T-helper 9 cell (primary cell): ENCODE measurements at places on chromosomes 4 and X.

DNA sequence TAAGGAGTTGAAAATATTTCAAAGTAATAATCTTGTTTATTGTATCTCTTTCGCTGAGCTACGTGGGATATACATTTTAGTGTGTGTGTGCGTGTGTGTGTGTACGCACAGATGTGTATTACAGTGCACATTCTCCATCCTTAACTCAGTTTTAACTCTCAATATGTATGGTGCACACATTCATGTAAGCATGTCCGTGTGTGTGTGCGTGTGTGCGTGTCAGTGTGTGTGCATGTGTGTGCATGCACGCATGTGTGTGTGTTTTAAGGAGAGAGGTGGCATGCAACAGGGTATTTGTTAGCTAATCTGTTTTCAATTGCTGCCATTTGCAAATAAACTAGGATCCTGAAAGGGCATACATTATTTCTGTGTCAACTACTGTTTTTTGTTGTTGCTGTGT lies 264.9 kb upstream of the CXorf51A start:
- DNase-seq, result no peak

DNA sequence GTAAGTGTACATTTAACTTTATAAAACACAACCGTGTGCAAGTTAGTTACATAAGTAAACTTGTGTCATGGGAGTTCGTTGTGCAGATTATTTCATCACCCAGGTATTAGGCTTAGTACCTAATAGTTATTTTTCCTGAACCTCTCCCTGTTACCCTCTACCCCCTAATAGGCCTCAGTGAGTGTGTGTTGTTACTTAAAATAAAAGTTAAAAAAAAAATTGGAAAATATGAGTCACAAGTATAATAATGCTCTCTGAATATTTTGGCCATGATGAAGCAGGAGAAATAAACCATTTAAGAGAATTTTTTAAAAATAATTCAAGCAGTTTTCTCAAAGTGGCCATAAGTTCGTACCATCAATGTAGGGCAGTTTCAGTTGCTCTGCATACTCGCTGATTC lies 105.1 kb upstream of the GRID2 start:
- no peak for DNase-seq

GRCh38 chr4:78784236-78784865 lies 8.2 kb downstream of the BMP2K start:
- no peak for DNase-seq

DNA sequence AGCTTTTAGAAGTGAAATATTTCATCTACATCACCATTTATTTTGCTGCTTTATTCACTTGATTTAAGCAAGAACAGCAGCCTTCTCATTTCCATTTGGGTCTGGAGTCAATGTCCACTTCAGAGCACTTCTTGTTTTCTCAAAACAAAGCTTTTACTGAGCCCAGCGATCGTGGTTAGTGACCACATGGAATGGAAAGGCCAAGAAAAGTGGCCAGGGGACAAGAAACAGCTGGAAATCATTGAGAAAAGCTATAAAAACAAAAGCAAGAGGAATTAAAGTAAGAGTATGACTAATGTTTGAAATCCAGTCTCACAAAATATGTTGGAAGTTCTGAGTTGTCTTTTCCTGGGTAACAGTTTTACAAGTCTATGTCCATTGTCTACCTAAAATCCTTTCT lies 328.4 kb upstream of the INTU start:
- no peak for DNase-seq

DNA sequence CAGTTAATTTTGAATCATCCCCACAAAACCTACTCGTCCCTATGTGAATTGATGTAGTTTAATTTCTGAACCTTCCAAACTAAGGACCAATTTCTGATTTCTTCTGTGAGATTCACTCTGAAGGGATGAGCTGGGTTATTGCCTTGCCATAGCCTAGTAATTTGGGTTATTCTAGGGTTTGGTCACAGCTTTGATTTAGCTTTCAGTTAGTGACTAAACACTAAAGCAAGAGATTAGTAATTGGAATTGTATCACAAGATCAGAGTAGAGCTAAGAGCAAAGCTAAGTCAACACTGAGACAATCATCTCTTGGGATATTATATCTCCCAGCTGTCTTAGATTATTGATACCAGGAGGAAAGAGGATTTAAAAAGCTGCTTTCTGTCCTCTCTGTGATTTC lies 588.0 kb downstream of the CCSER1 start:
- no peak for DNase-seq

DNA sequence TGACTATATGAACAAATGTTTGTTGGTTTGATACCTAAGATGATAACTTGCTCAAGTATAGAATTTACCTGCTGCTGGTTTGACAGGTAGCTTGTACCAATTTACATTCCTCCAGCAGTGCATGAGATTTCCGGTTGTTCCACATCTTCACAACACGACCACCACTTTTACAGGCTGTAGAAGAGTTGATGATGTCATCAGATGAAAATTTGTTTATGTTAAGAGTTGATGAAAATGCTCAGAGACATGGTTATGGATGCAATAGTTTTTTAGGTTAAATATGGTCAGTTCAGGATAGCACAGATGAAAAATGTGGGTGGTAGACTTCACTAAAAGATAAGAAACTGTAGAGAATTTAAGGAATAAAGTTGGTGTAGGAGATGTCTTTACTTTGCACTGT lies 468.3 kb downstream of the PCDH18 start:
- no peak for DNase-seq

GRCh38 chr4:2652415-2653160 lies 103.5 kb downstream of the TNIP2 start:
- no peak for DNase-seq

DNA sequence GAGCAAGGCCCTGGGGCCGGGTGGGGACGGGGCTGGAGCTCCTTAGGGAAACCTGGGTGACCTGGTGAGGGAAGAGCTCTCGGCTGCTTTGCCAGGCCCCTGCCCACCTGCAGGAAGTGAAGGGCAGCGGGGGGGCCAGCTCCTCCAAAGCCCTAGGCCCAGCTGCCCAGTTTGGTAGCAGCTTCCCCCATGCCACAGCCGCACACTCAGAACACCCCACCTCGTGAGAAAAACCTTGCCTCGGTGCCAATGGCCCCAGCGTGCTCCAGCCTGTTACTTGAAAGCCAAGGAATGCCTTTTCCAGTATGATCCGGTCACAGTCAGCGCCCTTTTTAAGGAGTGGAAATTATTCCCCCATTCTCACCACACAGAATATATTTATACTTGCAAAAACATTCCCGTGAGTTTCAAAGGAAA lies 38.3 kb downstream of the ACOX3 start:
- DNase-seq, result no peak

DNA sequence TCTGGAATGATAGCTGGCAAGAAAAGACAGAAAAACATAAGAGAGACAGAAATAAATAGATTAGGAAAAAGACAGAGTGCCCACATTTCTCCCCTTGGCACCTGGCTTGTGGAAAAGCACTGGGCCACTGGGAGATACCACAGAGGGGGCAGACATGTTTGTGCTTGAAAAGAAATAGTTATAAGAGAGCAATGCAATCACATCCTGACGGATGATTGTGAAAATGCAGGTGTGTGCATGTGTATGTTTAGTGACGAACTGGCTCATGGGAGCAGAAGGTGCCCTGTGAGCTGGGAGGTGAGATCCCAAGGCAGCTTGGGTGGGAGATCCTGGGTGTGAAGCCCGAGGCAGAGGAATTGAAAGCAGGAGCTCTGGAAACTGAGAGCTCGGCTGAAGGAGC lies 617.9 kb downstream of the BCOR start:
- DNase-seq, result no peak

GRCh38 chrX:125205133-125205917 lies 114.3 kb upstream of the TEX13C start:
- DNase-seq, result no peak

DNA sequence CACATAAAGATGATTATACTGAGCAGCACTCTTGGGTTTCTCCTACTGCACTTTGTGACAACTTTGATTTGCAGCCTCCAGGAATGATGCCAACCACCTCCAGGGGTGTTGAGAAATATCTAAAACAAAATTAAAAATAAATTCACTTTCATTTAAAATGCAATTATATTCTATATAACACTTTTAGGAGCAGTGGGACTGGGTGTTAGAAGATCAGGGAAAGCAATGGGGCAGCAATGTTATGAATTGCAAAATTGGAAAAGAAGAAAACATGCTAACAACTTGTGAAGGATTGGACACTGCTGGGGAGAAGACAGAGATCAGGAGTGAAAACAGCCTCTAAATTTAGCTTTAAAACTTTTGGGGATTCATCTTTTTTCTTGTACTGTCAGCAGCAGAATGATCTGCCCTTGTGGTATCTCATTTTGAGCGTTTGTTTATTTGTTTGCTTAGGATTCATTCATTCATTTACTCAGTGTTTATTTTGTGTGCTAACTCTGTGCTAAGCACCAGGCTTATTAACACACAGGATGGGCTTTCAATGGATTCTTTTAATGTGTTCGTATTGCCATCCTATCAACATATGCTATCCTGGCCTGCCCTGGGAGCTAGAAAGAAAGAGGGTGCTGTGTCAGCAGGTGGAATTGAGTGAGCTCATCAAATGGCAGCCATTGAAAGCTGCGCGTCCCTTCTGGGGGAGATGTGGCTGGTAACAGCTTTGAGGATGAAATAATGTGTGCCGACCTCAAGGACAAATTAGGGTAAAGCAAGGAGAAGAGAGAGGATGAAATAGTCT lies 96.5 kb downstream of the FRMPD4 start:
- no peak for DNase-seq

DNA sequence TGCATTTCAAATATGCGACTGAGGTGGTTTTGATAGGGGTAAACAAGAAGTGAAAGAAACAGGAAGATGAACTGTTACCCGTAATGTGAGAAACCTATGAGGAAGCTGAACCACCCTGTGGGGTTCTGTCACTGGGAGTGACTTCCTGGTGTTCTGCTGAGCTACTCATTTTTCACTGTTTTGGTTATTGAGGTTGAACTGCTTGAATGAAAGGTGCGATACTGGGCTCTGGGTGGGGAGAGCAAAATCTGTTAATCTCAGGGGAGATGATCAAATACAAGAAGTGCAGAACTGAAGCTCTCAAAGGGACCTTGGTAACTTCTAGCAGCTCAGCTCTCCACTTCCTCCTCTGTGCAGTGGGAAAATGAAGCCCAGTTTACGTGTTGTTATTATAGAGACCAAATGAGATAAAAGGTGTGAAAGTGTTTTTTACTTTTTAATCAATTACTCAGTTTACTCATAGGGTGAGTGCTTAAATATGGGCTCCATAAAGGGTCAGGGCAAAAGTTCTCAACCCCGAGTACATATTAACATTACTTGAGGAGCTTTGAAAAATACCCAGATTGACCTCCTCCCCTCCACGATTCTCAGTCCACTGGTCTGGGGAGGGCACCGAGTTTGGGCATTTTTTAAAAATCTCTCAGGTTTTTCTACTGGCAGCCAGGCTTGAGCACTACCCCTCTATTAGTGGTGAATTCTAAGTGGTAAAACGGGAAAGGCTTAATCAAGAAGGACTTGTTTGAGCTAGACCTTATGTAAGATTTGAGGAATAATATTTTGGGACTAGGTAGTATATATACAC lies 66.7 kb downstream of the COQ2 start:
- DNase-seq, result peak; percentile 24

DNA sequence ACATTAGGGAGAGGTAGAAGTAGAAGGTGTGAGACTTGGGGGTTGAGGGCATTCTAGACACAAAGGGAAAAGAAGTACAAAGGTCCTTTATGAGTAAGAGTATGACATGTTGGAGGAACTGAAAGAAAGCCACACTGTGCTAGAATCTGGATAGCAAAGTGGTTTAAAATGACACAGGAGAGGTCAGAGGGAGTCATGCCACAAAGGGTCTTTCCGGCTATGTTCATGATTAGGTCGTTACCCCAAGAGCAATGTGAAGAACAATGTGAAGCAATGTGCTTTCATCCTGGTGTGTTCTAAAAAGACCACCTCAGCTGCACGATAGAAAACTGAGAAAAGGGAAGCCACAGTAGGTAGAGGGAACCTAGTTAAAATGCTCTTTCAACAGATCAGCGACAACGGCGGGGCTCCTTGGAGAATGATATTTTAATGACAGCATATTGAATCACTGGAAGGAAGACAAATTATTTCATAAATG lies 29.2 kb downstream of the SMIM14 start:
- no peak for DNase-seq

DNA sequence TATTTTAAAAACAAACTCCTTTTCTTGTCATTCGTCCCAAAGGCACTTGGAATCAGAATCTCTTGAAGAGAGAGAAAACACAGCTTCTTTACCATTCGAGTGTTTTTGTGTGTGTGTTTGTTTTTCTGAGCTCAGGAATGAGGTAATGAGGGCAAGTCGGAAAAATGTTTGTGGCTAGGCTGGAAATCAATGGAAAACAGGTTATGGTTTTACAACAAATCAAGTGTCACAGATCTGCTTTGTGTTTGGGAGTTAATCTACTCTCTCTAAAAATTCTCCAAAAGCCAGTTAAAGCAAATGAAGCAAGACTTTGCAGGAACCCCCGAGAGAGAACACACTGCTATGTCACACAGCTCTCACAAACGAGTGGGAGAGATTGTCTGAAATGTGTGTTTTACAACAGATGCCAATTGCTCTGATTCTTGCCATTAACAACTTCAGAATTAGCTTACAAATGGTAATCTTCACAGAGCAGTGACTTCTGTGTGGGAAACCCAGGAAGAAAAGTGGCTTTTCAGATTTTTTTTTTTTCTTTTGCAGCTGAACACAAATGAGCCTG lies 264.1 kb downstream of the CBLL2 start:
- DNase-seq, result no peak

GRCh38 chr4:23068287-23068686 lies 375.6 kb downstream of the GBA3 start:
- no peak for DNase-seq
